ENCODE measurements at places on chromosomes 13 and 19. TPM values are rescaled to one million over a fixed set of nuclear protein-coding genes. Genes with fewer than 3 reads are reported as not detected.

IZUMO2 gene
- not detected for total RNA-seq

SSC5D gene
- total RNA-seq = 1.2 TPM

CERS4 gene
- 21.9 TPM for total RNA-seq

ZNF226 gene
- 8.6 TPM for total RNA-seq

GRIK5 gene
- total RNA-seq = 0.39 TPM

NCR1 gene
- total RNA-seq = 0.31 TPM

FUT6 gene
- total RNA-seq = not detected

B3GNT3 gene
- total RNA-seq = not detected

IRS2 gene
- 2.1 TPM for total RNA-seq

RXFP2 gene
- not detected for total RNA-seq

SERTM1 gene
- not detected for total RNA-seq

All from CD8-positive, alpha-beta memory T cell (primary cell).